ENCODE measurements at places on chromosomes 7 and 10.

- no peak for DNase-seq
Observed at GRCh38 chr7:2080060-2080387, 152.7 kb downstream of the MAD1L1 start.

DNA sequence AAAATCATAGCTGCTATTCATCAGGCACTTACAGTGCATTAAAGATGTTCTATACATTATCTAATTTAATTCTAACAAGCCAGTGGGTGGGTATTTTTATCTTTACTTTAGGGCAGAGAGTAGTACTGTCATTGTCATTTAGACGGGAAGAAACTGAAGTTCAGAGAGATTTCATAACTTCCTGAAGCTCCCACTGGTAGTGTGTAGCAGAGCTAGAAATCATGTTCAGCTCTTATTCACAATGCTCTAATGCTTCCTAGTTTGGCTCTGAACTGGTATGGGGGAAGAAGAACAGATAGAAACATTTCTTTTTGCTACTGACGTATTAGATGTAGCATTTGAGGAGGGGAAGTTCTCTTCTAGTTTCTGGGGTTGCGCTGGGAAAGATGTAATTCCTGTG lies 116.7 kb downstream of the CYP26A1 start:
- DNase-seq, result no peak

DNA sequence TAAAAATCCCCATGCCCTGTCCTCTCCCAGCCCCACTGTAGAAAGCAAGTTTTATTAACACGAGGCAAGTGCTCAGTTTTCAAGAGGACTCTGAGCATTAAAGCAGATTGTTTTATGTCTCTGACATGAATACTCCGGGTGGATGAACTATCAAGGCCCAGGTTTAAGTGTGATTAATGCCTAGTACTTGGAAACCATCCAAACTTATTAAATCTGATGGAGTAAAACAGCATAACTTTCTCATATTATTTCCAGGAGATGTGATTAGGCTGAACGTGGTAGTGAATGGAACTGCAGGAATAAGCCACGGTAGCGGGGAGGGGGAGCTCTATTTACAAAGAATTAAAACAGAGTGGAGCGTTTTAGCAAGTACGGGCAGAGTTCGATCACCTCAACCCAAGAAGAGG lies 144.2 kb upstream of the RNF32 start:
- no peak for DNase-seq

- no peak for DNase-seq
Observed at GRCh38 chr10:4474829-4475228, 351.2 kb upstream of the AKR1E2 start.

- DNase-seq, result no peak
Observed at GRCh38 chr7:90764848-90765570, 168.9 kb downstream of the CDK14 start.

GRCh38 chr10:132520177-132520811 lies 17.3 kb upstream of the INPP5A start:
- no peak for DNase-seq

GRCh38 chr10:24552346-24553016 lies 171.2 kb downstream of the ARHGAP21 start:
- DNase-seq, result no peak

DNA sequence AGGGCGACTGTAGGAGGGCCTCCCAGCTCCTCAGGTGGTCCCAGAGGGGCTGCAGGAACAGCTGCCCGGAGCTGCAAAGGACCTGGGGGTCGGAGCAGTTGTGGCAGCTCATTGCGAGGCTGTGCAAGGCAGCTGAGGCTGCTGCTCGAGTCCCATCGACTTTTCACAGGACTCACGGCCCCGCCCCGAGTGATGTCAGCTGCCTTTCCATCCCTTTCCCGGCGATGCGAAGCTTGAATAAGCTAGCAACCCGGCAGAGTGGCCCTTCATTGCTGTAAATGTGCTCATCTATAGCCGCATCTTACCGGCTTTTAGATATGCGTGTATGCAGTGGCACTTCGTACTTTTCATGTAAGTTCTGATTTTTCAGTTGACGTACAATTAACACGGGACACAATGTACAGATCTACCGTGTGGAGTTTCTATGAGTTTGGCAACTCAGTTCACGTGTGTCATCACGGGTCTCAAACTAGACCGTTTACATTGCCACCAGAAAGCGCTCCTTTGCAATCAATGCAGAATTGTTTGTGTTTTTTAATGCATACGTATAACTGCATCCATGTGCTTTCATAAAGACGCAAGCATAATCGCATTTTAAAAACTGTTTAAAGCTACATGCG lies at the start of gene CH25H:
Gene CH25H, minus strand, starts transcription at position 137 of the 620 bp plus-strand sequence. Its CDS starts 25 bp downstream, at position 112.
- peak; percentile 66 for DNase-seq

GRCh38 chr10:87816898-87817608 lies 973 bp downstream of the ATAD1 start:
- no peak for DNase-seq

GRCh38 chr10:110057456-110057855 lies 49.7 kb downstream of the ADD3 start:
- no peak for DNase-seq

- DNase-seq, result no peak
Observed at GRCh38 chr10:127610816-127611215, 61.7 kb downstream of the NPS start.

- DNase-seq, result peak; percentile 52
Observed at GRCh38 chr7:5526100-5526905, 102.7 kb upstream of the TNRC18 start.

DNA sequence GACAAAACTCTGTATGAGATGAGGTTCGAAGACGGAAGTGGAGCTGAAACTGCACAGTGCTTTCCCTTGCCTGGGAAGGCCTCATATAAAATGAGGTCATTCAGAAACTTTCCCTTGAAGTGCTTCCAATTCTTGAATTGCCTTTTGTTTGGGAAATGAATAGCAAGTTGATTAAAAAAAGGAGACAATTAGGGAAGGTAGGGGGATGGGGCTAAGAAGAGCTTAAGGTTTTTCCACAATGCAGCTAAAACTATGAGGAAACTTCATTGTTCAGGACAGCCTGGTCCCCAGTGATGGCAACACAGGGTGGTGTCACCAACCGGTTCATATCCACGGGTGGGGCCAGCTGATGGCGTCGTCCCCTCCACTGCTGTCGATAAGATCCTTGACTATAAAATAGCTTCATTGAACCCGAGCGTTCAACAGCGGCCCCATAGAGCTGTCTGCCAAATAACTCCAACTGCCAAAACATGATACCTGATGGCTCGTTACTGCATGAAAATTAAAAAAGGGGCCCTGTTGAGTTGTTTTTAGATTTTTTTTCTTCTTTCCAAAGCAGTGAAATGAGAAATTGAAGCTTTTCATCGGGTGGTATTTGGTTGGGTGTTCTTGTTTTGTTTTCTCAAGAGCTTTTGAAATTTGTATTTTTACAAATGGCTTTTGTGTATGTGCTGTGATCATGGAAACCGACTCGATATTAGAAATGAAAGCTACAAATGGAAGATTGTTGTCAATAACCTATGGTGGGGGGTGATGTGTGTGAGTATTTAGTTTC lies 2.8 kb upstream of the CELF2 start:
- DNase-seq, result no peak

GRCh38 chr10:48236199-48236621 lies 38.3 kb downstream of the FRMPD2 start:
- no peak for DNase-seq

DNA sequence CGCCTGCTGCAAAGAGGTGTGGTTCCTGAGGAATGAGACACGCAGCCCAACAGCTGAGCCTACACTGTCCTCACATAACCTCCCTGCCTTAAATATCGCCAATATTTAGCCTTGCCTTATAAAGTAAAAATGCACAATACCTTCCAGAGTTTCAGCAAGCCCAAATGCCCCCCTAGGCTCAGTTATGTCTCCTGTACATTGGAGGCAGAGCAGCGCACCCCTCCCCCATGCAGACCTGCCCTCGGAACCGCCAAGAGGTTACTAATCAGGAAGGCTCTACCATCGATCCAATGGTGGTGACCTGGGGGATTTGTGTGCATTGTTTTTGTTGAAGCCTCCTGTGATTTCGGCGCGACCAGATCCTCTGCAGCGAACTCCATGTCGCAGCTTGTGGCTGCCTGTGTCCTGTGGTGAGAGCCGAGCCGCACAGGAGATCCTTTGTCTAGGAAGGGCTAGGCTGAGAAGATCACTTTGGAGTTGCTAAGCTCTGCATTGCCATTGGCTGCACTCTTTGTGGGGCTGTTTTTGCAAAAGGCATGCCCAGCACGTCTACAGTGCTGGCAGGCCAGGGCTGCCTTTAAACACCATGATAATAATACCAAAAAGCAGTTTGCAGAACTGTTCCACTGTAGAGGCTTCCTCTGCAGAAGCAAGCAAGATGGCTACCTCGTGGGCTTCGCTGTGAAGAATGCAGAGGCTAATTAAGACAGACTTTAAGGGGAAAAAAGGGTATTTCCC lies 40.1 kb downstream of the TET1 start:
- DNase-seq, result peak; percentile 56

- no peak for DNase-seq
Observed at GRCh38 chr10:48803801-48804584, 119.3 kb downstream of the WDFY4 start.

Data from B cell (primary cell).